Naive thymus-derived CD8-positive, alpha-beta T cell (primary cell): ENCODE measurements at places on chromosomes 13 and 19.

DNA sequence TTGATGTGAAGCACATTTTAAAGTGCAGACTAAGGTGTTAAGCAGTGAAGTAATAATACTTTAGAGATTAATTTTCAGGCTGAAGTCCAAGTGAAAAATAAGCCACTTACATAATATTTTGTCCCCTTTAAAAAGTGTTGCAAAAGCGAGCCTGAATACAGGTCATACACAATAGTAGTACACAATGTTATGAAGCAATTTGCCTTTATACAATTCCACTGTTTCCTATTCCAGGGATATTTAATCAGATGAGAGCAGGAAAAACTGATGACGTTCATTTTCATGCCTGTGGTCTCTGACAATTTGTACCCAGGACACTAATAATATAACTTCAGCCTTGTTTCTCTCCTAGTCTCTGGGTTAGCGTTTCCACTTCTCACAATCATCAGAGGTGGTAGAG lies 916.7 kb downstream of the PCDH9 start:
- DNase-seq = no peak
- H3K36me3 ChIP-seq = no peaks in the 10 kb centered on the region
- H3K27ac ChIP-seq = no peak overlapping the region
- H3K27me3 ChIP-seq = no peaks in the 10 kb centered on the region
- H3K4me1 ChIP-seq = no peaks in the 10 kb centered on the region

DNA sequence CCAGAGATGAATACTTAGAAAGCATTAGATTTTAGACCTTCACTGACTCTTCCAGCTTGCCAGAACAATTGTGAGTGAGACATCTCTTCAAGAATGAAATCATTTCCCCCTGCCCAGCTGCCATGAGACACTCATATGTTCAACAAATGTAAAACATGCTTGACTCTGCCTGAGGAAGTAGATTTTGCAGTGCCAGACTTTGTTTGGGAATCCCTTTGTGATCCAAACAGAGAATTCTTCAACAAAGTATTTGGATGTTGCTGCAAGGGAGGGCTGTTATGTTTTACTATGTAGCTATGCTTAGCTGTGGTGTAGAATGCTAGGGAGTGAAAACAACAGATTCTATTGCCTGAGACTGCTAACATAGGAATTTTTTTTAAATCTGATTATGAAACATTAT lies 416.4 kb downstream of the DCT start:
- no peaks in the 10 kb centered on the region for H3K36me3 ChIP-seq
- no peak for DNase-seq
- no peaks in the 10 kb centered on the region for H3K4me1 ChIP-seq

DNA sequence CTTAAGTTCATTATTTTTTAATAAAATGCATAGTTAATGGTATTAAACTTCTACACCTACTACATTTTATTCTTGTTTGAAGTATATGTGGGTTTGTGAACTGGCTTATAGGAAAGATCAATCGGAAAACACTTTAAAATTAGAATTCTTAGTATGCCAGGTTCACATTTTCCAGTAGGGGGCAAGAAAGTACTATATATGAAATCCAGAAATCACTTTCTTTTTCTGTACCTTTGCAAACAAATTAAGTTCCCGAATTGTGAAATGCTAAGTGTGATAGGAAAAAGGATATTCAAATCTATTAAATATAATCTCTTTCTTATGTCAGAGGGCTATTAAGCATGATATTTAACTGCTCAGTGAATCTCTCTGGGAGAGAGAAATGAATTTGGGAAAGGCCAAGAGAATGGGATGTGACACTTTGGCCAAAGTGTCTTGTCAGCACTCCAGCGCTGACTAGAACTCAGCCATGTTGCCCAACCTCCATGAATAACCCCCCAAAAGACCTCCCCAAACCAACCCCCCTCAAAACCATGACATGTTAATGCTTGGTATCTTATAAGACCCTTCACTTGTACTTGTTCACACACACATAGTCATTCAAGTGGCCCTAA lies 122.6 kb upstream of the SLC10A2 start:
- H3K27me3 ChIP-seq = peaks cover 1% of the 10 kb centered on the region
- no peak overlapping the region for H3K27ac ChIP-seq
- no peaks in the 10 kb centered on the region for H3K4me1 ChIP-seq
- H3K4me3 ChIP-seq = no peak overlapping the region

DNA sequence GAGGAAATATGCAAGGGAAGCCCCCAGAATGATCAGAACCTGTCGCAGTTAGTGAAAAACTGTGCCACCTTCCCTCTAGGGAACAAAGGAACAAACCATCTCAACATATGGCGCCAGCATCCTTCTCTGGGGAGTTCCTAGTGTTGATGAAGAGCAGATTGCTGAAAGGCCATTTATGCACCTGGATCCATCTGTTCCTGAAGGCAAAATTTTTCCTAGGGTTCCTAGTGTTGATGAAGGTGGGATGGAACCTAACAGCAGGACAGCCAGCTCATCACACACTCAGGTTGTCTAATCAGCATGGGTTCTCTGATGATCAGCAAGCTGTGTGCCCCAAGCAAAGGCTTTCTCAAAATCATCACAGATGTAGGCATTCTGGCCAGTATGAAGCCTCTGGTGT lies 32.6 kb downstream of the ZNF473 start:
- H3K27ac ChIP-seq = no peak overlapping the region
- no peak overlapping the region for H3K4me3 ChIP-seq
- H3K27me3 ChIP-seq = peaks cover 4% of the 10 kb centered on the region
- H3K36me3 ChIP-seq = no peaks in the 10 kb centered on the region

GRCh38 chr19:49103331-49104085 lies 10.7 kb upstream of the LIN7B start:
- no peaks in the 10 kb centered on the region for H3K27me3 ChIP-seq
- H3K4me1 ChIP-seq = peaks cover 5% of the 10 kb centered on the region

DNA sequence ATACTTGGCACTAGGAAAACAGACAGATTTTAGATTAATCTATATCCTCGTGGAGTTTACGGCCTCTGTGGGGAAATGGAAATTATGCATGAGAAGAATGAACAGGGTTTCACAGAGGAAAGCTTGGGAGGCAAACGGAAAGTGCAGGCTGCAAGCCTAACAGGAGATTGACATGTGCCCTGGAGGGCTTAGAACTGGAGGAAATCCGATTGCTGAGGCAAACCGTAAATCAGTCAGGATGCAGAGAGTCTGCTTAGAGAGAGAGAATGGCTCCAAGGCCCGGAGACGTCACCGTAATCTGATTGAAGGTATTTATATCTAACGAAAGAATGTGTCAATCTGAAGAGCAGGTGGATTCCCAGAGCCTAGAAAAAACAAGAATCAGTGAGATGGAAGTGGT lies 143.2 kb downstream of the KATNAL1 start:
- H3K4me1 ChIP-seq = peaks cover 7% of the 10 kb centered on the region
- no peak overlapping the region for H3K4me3 ChIP-seq
- DNase-seq = no peak

DNA sequence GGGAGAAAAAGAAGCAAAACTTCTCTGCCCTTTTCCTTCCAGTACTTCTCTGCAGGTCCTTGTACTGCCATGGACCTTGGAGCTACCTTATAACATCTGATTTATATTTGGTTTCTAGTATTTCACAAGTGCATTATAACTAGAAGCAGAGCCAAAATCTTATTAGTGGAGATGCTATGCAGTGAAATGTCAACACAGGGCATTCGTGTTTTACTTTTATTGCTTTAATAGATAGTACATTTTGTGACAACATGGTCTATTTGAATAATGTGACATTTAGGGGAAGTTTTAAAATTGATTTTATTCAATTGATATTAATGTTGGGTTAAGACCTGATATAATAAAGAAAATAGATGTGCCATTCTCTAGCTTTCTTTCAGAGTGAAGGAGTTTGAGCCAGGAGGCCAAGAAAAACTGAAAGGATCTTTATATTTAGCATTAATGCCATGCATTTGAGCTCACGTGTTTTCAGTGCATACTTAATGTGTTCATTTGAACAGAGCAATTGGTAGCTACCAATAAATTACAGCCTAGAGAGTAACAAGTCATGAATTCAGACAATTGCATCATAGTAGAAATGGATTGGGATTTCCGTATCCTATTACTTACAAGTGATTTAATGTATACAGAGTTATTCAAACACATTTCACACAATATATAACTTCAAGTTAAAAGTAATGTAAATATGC lies 863.8 kb downstream of the GPC5 start:
- no peak overlapping the region for H3K27ac ChIP-seq
- no peak overlapping the region for H3K4me3 ChIP-seq
- H3K27me3 ChIP-seq = no peaks in the 10 kb centered on the region
- DNase-seq = no peak

- H3K27ac ChIP-seq = no peak overlapping the region
- H3K4me1 ChIP-seq = peaks cover 34% of the 10 kb centered on the region
- no peak for DNase-seq
- H3K27me3 ChIP-seq = no peaks in the 10 kb centered on the region
- H3K4me3 ChIP-seq = no peak overlapping the region
Observed at GRCh38 chr13:24168979-24169378, 8.5 kb downstream of the SPATA13 start.

GRCh38 chr19:58003174-58003828 lies 681 bp upstream of the ZNF606 start:
- no peaks in the 10 kb centered on the region for H3K27me3 ChIP-seq
- H3K4me1 ChIP-seq = peaks cover 31% of the 10 kb centered on the region
- no peak for DNase-seq
- peak overlapping the region; percentile 79 for H3K27ac ChIP-seq

- no peak overlapping the region for H3K27ac ChIP-seq
- H3K4me1 ChIP-seq = no peaks in the 10 kb centered on the region
- no peak overlapping the region for H3K4me3 ChIP-seq
- no peak for DNase-seq
Observed at GRCh38 chr13:46839399-46839798, 42.4 kb upstream of the ESD start.

- H3K27ac ChIP-seq = peak overlapping the region; percentile 58
- no peaks in the 10 kb centered on the region for H3K36me3 ChIP-seq
- H3K4me3 ChIP-seq = peak overlapping the region; percentile 87
- peak; percentile 75 for DNase-seq
- peaks cover 23% of the 10 kb centered on the region for H3K4me1 ChIP-seq
Observed at GRCh38 chr19:664913-665443, 2.0 kb upstream of the RNF126 start.

GRCh38 chr19:13977803-13978202 lies 25.5 kb downstream of the DCAF15 start:
- peak overlapping the region; percentile 81 for H3K27ac ChIP-seq
- no peaks in the 10 kb centered on the region for H3K36me3 ChIP-seq
- H3K4me1 ChIP-seq = peaks cover 61% of the 10 kb centered on the region
- DNase-seq = no peak
- no peaks in the 10 kb centered on the region for H3K27me3 ChIP-seq

- DNase-seq = no peak
- H3K27me3 ChIP-seq = no peaks in the 10 kb centered on the region
- peaks cover 4% of the 10 kb centered on the region for H3K4me1 ChIP-seq
- H3K36me3 ChIP-seq = no peaks in the 10 kb centered on the region
Observed at GRCh38 chr13:66795636-66796035, 434.5 kb downstream of the PCDH9 start.

DNA sequence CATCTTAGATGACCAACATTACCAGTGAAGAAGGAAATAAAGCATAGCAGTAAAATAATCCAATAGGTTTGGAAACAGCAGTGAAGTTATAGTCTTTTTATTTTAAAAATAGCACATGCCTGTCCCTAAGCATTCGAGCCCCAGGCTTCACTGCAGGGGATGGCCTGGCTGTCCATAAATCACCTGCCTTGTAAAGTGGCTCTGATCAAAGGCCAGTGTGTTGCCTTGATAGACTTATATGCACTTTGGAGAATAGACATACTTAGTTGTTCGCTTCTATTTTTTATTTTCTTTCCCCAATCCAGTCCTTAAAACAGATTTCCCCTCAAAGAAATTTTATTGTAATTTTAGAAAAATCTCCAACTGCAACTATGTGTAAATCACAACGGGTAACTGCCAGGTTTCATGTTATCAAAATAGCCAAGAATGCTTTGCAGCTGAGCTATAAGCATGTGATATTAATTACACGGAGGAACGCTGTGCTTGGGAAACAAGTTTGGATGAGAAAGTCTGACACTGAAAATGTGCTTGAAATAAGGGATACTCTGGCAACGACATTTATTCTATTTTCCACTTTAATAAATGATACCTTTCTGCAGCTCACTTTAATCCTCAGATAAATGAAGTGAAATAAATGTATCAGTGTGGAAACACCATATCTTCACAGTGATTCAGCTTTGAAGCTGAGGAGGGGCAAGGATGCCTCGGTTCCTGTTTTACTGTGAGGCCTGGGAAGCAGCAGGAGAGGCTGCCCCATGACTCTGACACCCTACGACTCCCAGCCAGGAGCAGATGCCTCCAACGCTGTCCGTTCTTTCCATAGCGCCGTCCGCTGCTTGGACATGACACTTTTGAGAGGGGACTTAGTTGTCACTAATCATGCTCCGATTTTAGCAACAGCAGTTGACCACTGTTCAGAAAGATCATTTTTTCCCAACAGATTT lies 5.5 kb upstream of the METTL21C start:
- peaks cover 16% of the 10 kb centered on the region for H3K27me3 ChIP-seq
- no peaks in the 10 kb centered on the region for H3K36me3 ChIP-seq
- no peak overlapping the region for H3K4me3 ChIP-seq
- no peak overlapping the region for H3K27ac ChIP-seq
- no peaks in the 10 kb centered on the region for H3K4me1 ChIP-seq

DNA sequence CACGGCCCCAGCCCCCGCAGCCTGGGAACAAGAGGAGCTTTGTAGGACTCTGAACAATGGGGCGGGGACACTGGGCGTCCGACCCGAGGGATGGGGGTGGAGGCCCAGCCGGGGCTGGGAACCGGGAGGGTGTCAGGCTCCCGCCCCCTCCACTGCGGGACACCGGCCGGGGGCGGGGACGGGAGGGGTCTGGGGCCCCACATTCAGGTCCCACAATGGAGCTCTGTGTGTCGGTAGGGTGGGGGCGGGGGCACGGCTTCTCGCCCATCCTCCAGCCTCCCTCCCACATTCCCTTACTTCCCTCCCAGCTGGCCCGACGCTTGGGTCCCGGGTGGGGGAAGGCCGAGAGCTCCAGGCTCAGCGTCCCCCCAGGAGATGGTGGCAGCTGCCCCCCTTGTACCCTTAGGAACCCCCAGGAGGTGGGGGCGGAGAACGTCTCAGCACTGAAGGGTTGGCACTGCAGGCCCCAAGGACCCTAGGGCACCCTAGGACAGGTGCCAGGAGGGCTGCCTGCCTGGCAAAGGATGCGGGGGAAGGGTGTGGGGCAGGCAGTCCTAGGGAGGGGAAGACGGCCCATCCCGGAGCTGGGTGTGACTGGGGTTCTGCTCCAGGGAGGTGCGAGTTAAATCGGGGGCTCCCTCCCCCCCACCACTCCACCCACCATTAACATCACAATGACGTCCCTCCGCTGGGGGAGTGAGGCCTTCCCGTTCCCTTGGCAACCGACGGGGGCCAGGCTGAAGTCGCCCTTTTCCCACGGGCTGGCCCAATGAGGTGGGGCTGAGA lies 5.3 kb downstream of the TTYH1 start:
- no peak for DNase-seq
- no peak overlapping the region for H3K27ac ChIP-seq
- peaks cover 17% of the 10 kb centered on the region for H3K4me1 ChIP-seq
- H3K27me3 ChIP-seq = peaks cover 41% of the 10 kb centered on the region

- no peak overlapping the region for H3K4me3 ChIP-seq
- no peaks in the 10 kb centered on the region for H3K27me3 ChIP-seq
- peak overlapping the region; percentile 80 for H3K27ac ChIP-seq
- DNase-seq = no peak
- H3K36me3 ChIP-seq = peaks cover 27% of the 10 kb centered on the region
Observed at GRCh38 chr19:17103177-17103576, 27.6 kb downstream of the MYO9B start.
